Hematopoietic multipotent progenitor cell treated with erythropoietin and hydrocortisone succinate and interleukin-3 and kit ligand, for 15 days (in vitro differentiated cells): ENCODE measurements at places on chromosomes 2 and 18.

- DNase-seq, result no peak
These were observed 6.4 kb downstream of the VRK2 start for GRCh38 chr2:58052978-58053377.

- DNase-seq, result no peak
These were observed 849.1 kb upstream of the CHAC2 start for GRCh38 chr2:52918551-52918950.

GRCh38 chr2:74031221-74031620 is 46.5 kb downstream of the TET3 start:
- peak; percentile 75 for DNase-seq

GRCh38 chr2:128420131-128420530 is 101.5 kb upstream of the HS6ST1 start:
- DNase-seq, result no peak

DNA sequence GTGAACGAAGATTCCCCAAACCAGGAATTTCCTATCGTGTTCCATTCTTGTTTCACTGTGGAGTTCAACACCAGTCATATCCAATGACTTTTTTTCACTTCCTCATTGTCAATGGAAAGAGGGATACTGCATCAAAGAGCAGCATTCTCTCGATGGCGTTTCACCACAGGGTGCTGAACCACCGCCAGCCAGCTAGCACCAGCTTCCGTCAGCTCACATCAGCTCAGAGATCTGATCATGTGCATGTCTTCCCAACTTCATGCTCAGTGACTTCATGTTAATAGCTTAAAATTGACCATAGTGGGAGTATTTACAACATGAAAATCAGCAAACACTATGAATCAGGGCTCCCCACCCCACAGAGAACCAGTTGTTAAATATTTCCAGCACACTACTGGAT is 359.9 kb downstream of the TNS1 start:
- DNase-seq, result no peak

GRCh38 chr18:61333746-61334490 is 688 bp downstream of the CDH20 start:
- DNase-seq, result no peak

GRCh38 chr18:59878644-59879043 is 21.2 kb upstream of the PMAIP1 start:
- no peak for DNase-seq

DNA sequence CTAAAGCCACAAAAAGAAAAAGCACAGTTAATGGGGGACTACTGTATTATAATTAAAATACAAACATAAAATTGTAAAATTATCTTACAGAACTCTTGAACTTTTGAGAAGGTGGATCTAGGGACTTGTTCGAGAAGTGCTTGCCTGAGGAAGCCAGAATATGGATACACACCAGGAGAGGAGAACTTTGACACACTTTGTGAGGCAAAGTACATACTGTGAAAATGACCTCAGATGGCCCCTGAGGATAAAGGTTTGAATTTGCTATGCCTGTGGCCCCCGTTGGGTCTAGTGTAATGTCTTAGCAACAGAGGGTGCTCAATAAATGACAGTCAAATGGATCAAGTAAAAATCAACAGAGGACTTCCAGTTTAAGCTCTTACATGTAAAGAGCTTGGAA is 148.2 kb upstream of the CYP1B1 start:
- no peak for DNase-seq

- no peak for DNase-seq
These were observed 12.5 kb downstream of the NPC1 start for GRCh38 chr18:23573626-23574431.

GRCh38 chr18:3875376-3875775 is 425.4 kb downstream of the TGIF1 start:
- DNase-seq, result no peak

- DNase-seq, result no peak
These were observed 54.2 kb downstream of the DIPK1C start for GRCh38 chr18:74402806-74403433.

DNA sequence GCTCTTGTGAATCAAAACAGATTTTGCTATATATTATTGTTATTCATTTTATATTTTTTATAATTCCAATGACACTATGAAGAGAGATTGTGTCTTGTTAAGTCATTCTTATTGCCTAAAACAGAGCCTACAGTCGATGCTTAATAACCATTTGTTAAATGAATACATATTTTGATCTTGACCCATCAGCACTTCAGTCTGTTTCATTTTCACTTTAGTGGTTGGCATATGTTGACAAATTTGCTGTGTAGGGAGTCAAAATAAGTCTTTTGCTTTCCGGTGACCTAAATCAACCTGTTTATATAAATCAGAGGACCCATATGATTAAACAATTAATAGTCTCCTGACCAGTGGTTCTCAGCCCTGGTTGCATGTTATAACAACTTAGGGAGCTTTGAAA is 97.1 kb downstream of the TXNL1 start:
- DNase-seq, result no peak

- DNase-seq, result no peak
These were observed 158.1 kb downstream of the DOCK10 start for GRCh38 chr2:224884188-224884587.

DNA sequence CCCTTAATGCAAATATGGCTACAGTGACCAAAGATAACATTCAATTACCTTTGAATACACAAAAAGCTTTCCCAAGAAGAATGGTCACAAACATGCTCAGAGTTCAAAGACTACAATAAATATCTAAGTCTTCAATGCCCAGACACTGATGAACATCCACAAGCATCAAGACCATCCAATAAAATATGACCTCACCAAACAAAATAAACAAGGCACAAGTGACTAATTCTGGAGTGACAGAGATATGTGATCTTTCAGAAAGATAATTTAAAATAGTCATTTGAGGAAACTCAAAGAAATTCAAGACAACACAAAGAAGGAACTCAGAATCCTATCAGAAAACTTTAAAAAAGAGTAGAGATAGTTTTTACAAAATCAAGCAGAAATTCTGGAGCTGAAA is 40.6 kb upstream of the CAPN13 start:
- no peak for DNase-seq

- no peak for DNase-seq
These were observed 24.0 kb upstream of the GALNT5 start for GRCh38 chr2:157233506-157233905.

- peak; percentile 69 for DNase-seq
These were observed 28.6 kb upstream of the TMEM87B start for GRCh38 chr2:112026509-112026908.

DNA sequence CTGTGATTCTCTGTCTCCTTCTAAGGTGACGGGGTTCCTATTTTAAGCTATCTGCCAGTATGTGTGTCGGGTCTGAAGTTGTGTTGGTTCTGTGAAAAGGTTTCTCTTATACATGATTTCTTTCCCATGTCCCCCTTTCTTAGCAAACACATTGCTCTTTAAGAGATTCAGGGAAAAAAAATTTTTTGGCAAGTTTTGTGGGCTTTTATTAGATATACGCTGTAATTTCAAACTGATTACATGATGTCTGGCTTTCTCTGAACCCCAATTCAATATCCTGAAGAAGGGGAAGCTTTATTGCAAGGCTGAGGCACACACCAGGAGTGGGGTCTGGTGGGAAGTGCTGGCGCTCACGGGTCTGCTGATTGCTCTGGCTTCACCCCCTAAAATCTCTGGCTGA is 210.6 kb downstream of the AGPS start:
- no peak for DNase-seq

DNA sequence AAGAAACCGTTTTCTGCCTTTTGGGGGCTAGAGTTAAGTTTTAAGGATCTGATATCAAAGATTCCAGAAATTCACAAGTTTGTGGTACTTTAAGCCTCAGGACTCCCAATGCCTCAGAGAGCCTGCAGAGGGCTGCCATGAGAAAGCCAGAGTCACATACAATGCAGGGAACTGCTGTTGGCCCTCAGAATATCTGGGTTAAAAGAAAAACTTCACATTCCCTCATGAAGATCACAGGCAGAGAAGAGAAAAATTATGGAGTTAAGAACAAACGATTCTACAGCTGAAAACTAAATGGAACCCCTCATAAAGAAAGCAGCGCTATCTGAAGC is 39.5 kb downstream of the HDAC4 start:
- no peak for DNase-seq

GRCh38 chr2:165280356-165280755 is 41.1 kb downstream of the SCN2A start:
- DNase-seq, result no peak

- DNase-seq, result no peak
These were observed 359.8 kb downstream of the ALK start for GRCh38 chr2:29561628-29562027.

GRCh38 chr2:9554921-9555296 is 721 bp downstream of the ADAM17 start:
- peak; percentile 58 for DNase-seq

- no peak for DNase-seq
These were observed 88.7 kb downstream of the KLHL14 start for GRCh38 chr18:32684096-32684495.

DNA sequence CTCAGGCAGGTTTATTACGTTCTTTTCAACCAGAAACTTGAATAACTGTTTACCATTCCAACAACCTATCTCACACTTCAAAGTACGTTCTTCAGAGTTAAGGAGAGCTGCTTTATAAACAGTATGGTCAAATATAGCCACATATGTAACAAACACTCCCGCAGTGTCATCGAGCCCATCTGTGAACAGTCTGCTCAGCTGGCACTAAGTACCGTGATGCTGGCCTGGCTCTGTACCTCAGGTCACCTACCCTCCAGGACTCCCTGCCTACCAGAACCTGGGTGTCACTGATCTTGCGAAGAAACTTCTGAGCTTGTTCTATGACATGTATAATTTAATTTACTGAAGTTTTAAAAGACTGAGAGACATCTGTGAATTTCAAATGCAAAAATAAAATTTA is 71.4 kb downstream of the SEPTIN10 start:
- no peak for DNase-seq

DNA sequence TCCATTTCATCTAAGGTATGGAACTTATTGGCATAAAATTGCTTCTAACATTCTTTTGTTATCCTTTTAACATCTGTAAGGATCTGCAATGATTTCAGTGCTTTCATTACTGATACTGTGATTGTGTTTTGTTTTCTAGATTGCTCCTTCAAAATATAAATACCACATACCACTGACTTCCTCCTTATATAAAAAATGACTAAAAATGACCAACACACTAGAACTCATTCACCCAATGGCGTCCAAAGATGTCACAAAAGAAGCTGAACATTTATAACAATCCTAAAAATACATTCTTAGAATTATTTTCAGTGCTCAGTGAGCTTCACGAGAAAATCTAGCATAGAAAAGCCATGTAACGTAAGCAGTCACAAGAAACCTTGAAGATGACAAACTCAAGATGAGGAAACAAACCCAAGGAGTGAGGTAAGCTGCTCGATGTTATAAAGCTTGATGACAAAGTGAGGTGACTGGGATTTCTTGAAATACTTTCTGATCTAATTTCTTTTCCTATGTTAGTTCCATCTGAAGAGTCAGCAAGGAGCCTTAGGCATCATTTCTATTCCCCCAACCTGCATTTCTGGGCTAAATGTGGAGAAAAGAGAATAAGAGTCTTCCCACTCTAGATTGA is 42.6 kb downstream of the PNO1 start:
- DNase-seq, result no peak
